ELR (cell line): ENCODE measurements at places on chromosomes 16 and 17.

- peak; percentile 69 for DNase-seq
Observed at GRCh38 chr17:79843816-79844800, 4.9 kb upstream of the CBX4 start.

GRCh38 chr17:67125417-67125816, 81.1 kb downstream of the CACNG1 start:
- DNase-seq: peak; percentile 24

- DNase-seq: no peak
Observed at GRCh38 chr17:32658470-32659418, 172.0 kb downstream of the CDK5R1 start.

GRCh38 chr17:57436565-57436964, 180.2 kb downstream of the MSI2 start:
- DNase-seq: no peak

GRCh38 chr16:28164140-28164539, 47.6 kb downstream of the XPO6 start:
- no peak for DNase-seq

- DNase-seq: peak; percentile 29
Observed at GRCh38 chr16:67462279-67462655, 18.7 kb downstream of the ATP6V0D1 start.

- DNase-seq: peak; percentile 10
Observed at GRCh38 chr17:34443619-34444469, 80.8 kb upstream of the CCL1 start.

GRCh38 chr17:72456075-72456474, 335.3 kb downstream of the SOX9 start:
- peak; percentile 73 for DNase-seq

GRCh38 chr17:2051061-2051932, 3.6 kb upstream of the HIC1 start:
- DNase-seq: peak; percentile 62

GRCh38 chr17:5299383-5299782, 17.3 kb downstream of the RABEP1 start:
- DNase-seq: no peak

DNA sequence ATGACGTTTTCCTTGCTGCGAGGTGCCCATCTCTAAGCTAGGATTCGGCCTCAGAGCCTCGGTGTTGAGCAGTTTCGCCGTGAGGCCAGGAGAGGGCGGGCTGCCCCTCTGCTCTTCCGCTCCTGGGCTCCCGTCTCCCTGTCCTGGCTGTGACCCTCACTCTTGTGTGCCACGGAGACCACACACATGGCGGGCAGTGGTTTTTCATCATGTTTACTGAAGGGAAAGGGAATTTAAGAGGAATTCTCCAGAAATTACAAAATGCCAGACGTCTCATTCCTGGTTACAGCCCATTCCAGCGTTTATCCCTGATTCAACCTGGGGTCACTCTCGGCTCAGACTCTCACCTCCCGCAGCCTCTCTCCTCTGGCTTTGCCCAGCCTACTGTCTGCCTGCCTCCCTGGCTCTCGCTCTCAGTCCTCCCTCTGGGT, 96.8 kb upstream of the ELAC2 start:
- peak; percentile 48 for DNase-seq

GRCh38 chr17:3557768-3558583, at the start of gene TRPV3:
Gene TRPV3, minus strand, starts transcription at chr17:3557812. Its CDS starts 2,962 bp downstream, at chr17:3554850.
- DNase-seq: peak; percentile 19

DNA sequence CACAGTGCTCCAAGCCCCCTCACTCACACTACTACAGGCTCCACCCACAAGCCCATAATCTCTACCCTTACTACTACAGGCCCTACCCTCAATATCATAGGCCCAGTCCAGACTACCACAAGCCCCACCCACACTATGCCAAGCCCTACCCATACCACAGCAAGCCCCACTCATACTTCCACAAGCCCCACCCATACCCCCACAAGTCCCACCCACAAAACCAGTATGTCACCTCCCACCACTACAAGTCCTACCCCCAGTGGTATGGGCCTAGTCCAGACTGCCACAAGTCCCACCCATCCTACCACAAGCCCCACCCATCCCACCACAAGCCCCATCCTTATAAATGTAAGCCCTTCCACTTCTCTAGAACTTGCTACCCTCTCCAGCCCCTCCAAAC, 13.8 kb downstream of the RIPOR1 start:
- DNase-seq: peak; percentile 84

- DNase-seq: no peak
Observed at GRCh38 chr16:13909872-13910303, 10.1 kb upstream of the ERCC4 start.

DNA sequence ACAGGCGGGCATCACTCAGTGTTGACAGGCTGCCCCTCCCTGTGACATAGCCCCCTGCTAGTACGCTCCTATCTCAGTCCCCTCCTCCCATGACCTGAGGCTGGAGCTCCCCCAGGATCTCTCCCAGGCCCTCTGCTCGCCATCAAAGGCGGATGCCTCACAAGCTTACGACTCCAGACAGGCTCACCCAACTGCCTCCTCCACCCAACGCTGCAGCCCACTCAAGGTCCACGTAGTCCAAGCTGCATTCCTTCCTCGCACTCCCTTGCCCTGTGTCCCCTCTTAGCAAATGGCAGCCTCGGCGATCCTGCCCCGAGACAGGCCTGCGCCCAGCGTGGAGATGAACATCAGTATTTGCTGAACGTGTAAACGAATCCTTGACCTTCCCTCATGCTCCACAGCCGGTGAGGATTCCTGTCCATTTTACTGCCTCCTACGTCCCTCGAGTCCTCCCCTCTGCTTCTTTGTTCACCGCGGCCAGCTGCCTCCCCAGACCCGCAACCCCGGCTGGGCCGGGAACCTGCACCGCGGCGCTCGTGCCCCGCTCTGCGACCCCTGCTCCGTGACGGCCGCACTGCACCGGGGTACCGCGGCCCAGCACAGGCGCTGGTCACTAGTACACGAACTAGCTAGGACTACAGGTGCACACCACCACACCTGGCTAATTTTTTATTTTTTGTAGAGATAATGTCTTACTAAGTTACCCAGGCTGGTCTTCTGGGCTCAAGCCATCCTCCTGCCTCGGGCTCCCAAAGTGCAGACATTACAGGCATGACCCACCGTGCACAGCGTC, 838 bp upstream of the TMEM97 start:
- no peak for DNase-seq

DNA sequence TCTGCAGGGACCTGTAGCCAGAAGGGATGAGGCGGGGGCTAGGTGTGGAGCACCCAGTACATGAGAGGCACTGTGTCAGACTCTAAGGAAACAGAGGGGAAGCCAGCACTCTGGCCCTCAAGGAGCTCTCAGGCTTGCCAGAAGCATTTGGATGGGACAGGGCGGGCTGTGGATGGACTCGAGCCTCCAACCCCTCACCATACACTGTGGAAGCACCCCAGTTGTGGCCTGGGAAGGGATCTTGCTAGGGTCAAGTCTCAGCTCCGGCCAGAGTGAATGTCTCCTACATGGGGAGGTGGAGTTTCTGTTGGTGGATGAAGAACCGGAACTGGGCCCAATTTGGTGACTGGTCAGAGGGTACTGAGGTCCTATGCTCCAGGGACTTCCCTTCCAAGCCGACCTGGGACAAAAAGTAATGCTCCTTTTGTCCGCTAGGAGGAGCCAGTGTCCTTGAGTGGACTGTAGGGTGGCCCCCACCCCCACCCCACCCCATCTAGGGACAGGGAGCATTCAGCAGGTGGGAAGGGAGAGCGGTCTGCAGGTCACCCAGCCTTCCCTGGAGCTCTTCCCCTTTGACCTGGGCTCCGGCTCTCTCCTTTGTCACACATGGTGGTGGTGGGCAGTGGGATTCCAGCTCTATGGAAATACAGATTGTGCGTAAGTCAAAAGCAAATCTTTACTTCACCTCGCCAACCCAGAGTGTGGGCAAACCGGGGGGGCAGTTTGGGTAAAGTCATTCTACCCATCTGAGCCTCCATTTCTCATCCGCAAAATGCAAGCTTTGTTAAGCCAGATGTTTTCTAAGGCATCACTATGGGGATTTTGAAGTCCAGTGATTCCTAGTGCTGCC, 20.4 kb upstream of the PHB1 start:
- peak; percentile 76 for DNase-seq
